BJ (cell line): ENCODE measurements at places on chromosomes 13 and 19. TPM values are rescaled to one million over a fixed set of nuclear protein-coding genes. Genes with fewer than 3 reads are reported as not detected.

GRCh38 chr19:5515737-5516136 lies 52.0 kb downstream of the TINCR start:
- no peak for DNase-seq

METTL21C gene
- not detected in 2 replicates for polyA plus RNA-seq

GRCh38 chr13:102935896-102936321 lies 90.1 kb downstream of the ERCC5 start:
- DNase-seq, result no peak

LGALS14 gene
- not detected in 2 replicates for polyA plus RNA-seq

- DNase-seq, result no peak
Measured at GRCh38 chr19:6740589-6741343, 1.3 kb downstream of the TRIP10 start.
